ENCODE measurements at places on chromosomes 6 and 20.
A peak's percentile ranks its signal among the peaks of the same experiment; 100 is the strongest.

GRCh38 chr20:37524859-37525708 lies 2.6 kb downstream of the BLCAP start:
- DNase-seq: peak; percentile 32

DNA sequence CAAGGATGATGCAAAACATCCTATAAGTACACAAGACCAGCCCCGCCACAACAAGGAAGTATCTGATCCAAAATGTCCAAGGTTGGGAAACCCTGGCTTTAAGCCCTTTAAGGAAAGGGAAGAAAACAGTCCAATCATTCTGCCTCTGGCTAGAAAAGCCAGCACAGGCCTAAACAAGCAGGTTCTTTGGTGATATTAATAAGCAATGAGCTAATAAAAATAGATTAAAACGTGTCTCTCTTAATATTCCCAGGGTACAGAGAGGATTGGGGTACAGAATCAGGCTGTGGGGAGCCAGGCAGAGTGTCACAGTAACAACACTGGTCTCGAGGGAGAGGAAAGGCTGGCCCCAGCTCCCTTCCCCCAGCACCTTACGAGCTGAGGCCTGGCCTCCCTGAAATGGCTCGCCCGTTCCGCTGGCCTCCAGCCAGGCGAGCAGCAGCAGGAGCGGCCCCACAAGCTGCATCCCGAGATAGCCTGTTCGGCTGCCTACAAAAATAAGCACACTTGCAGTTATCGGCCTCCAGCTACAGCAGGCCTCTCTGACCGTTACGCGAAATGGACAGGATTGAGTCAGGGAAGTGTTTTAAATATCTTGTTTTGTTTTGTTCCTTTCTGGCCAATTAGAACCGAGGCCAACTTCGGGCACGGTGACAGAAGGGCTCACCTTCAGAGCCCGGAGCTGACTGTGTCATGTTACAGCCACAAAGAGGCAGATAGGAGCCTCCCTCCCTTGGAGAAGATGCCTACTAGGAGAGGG lies 4.0 kb upstream of the ZMYND8 start:
- DNase-seq: no peak

DNA sequence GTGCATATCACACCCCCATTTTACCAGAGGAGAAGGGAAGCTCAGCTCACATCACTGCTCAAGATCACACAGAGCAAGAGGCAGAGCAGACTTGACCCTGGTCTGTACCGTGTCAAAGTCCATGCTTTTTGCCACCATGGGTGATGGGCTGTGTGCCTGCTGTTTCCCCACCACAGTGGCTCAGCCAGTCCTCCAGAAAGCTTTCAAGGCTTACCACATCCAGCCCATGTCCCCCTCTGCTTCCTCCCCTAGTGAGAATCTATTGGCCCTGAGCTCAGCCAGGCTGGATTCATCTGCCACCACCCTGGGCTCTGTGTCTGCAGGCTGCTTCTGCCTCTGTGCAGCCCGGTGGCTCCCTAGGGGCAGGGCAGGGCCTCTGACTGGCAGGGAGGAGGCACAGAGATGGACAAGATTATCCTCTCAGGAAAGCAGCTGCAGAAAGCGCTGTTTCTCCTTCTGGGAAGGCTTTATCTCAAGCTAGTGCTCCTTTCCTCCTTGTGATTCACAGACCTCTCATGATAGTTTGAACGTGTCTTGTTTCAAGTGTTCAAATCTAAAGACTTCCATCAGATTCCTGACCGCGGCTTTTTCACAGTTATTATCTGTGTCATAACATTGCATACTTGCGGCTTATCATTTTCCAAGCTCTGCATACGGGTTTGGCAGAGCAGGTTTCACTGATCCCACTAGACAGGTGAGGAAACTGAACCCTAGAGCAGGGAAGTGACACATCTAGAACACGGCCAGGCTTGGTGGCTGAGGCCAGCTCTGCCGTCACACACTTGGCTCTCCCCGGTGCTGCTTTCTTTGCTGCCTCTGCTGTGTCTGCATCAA lies 37.4 kb downstream of the VEGFA start:
- no peak for DNase-seq

DNA sequence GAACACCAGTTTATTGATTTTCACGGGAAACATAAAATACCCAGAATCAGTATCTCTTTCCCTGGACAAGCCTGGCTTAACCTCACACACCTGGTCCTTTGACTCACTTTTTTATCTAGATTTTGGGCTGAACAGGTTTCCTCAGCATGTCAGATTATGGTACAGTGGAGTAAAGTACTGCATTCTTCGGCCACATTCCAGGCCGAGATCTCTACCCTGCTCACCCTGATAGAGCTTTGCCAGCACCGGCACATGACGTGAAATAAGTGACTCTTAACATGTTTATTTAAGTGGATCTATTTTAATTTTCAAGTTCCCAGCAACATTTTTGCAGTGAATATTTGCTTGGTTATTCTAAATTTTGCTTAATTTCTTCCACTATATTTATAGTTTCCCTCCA lies 79.0 kb upstream of the POPDC3 start:
- DNase-seq: no peak

- no peak for DNase-seq
Measured at GRCh38 chr6:57162516-57162915, 9.6 kb upstream of the BAG2 start.

Measured in stimulated activated CD4-positive, alpha-beta T cell treated with anti-CD3 and anti-CD28 coated beads, Interleukin-4, amount 100 ng/mL, for 24 hours (primary cell).